ENCODE measurements at places on chromosomes 6 and 20. TPM values are rescaled to one million over a fixed set of nuclear protein-coding genes. Genes with fewer than 3 reads are reported as not detected.
A peak's percentile ranks its signal among the peaks of the same experiment; 100 is the strongest.

The SIRT5 gene
- total RNA-seq = 10.9 TPM

The C6orf52 gene
- total RNA-seq = 2.5 TPM

The F13A1 gene
- not detected for total RNA-seq

The SLC23A2 gene
- total RNA-seq = 16.5 TPM

The LHFPL5 gene
- total RNA-seq = not detected

The TFAP2D gene
- total RNA-seq = not detected

The LY86 gene
- total RNA-seq = 1.2 TPM

The SLC17A2 gene
- total RNA-seq = not detected

The ANKRD66 gene
- not detected for total RNA-seq

The POM121L2 gene
- total RNA-seq = not detected

GRCh38 chr20:38962928-38963401, 821 bp downstream of the DHX35 start:
- peaks cover 7% of the 10 kb centered on the region for H3K36me3 ChIP-seq
- H3K27me3 ChIP-seq = no peaks in the 10 kb centered on the region
- DNase-seq = no peak
- H3K27ac ChIP-seq = peak overlapping the region; percentile 90

GRCh38 chr20:137668-138490, 4.5 kb upstream of the DEFB126 start:
- peaks cover 31% of the 10 kb centered on the region for H3K27me3 ChIP-seq
- H3K36me3 ChIP-seq = no peaks in the 10 kb centered on the region
- H3K4me3 ChIP-seq = no peak overlapping the region

DNA sequence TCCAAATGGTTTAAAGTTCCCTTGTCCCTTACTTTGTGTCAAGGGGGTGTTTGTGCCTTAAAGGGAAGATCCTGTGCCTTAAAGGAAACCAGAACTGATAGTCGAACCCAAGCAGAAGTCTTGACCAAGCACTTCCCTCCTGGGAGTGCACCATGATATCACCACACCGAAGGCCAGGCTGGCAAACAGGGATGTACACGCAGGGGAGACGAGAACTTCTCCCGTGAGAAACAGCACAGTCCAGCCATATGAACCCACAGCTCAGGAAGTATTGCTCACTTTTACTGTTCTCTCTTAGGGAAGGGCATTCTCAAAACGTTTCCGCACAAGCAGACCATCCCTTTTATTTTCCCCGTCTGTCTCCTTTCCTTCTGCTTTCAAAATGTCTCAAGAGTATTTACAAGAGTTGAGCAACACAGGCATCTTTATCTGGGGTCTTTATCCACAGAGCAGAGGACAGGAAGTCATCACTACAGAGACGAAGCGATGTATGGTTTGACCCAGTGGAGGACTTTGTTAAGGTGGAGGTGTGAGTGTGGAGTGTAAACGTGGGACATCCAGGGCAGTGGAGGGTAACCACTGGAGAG, 12.8 kb upstream of the SERPINB1 start:
- H3K27me3 ChIP-seq = no peaks in the 10 kb centered on the region
- DNase-seq = no peak
- H3K36me3 ChIP-seq = peaks cover 3% of the 10 kb centered on the region
- peak overlapping the region; percentile 94 for H3K27ac ChIP-seq
- peaks cover 76% of the 10 kb centered on the region for H3K4me1 ChIP-seq

DNA sequence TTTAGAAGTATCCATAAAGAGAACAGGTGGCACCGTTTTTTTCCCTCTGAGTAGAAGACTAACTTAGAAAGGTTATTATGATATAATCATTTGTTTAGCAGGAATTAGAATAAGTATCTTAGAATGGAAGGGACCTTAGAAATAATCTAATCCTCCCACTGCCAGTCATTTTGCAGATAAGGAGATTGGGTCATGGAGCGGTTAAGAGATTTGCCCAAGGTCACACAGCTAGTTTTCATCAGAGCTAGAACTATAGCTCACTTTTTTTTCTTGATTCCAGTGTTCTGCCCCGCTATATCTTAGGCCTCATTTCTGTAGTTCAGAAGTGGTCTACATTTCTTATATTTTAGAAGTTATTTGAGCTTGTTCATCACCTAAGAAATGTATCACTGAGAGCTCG, 139.6 kb downstream of the PRL start:
- no peak overlapping the region for H3K4me3 ChIP-seq
- no peaks in the 10 kb centered on the region for H3K27me3 ChIP-seq
- H3K27ac ChIP-seq = no peak overlapping the region

DNA sequence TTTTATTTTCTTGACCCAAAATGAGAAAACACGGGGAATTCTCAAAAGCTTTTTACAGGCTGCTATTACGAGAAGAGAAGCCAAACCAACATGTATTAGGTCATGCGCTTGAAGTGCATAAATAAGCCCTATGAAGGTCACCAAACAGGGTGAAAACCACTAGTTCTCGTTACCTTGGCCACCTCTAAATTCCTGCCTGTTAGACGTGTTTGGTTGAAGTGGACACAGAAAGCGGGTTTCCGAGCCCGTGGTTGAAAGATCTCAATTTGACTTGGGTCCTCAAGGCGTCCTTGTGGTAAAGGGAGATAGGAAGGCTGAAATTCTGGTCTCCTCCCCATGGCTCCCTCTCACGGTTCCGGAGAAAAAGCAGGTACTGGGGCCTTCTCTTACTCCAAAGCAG, 6.2 kb downstream of the EYA2 start:
- H3K4me1 ChIP-seq = no peaks in the 10 kb centered on the region
- DNase-seq = no peak
- H3K4me3 ChIP-seq = no peak overlapping the region
- H3K36me3 ChIP-seq = no peaks in the 10 kb centered on the region
- H3K27ac ChIP-seq = no peak overlapping the region

- DNase-seq = no peak
- H3K27ac ChIP-seq = no peak overlapping the region
- H3K36me3 ChIP-seq = no peaks in the 10 kb centered on the region
- no peaks in the 10 kb centered on the region for H3K4me1 ChIP-seq
- H3K4me3 ChIP-seq = no peak overlapping the region
Observed at GRCh38 chr20:46939031-46939965, 44.7 kb downstream of the EYA2 start.

DNA sequence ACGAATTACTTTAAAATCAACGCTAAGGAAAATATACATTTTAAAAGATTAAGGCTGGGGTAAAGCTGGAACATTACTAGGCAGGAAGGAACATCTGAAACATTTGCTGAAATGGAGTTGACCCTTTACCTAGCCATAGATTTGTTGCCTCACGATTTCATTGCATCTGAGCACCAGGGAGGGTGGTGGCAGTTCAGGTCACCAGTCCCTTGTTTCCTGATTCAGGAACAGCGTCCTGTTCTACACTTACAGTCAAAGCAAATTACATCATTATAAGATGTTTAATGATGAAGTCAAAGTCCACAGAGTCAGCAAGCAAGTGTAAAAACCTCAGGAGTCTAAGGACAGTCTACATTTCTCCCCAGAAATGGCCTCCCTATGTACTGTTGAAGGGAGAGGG, 9.0 kb upstream of the MICA start:
- DNase-seq = no peak
- peaks cover 3% of the 10 kb centered on the region for H3K36me3 ChIP-seq
- H3K27ac ChIP-seq = no peak overlapping the region
- H3K4me3 ChIP-seq = no peak overlapping the region

DNA sequence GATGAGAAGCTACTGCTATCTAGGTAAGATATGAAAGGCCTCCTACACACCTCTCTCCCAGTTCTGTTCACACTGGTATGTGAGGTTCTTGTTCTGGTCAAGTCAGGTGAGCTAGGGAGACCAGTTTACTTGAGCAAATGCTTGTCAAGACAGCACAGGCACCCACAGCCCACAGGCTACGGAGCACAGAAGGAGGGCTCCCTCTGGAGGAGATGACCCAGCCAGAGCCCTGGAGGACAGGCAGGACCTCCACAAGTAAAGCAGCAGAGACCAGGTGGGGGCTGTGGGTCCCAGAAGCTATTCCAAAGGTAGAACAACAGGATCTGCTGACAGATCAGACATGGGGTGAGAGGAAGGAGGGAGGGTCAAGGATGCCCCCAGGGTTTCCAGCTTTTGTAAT, 13.2 kb downstream of the MMP24OS start:
- no peak overlapping the region for H3K4me3 ChIP-seq
- H3K36me3 ChIP-seq = no peaks in the 10 kb centered on the region
- H3K27me3 ChIP-seq = no peaks in the 10 kb centered on the region
- H3K4me1 ChIP-seq = no peaks in the 10 kb centered on the region
- DNase-seq = no peak

DNA sequence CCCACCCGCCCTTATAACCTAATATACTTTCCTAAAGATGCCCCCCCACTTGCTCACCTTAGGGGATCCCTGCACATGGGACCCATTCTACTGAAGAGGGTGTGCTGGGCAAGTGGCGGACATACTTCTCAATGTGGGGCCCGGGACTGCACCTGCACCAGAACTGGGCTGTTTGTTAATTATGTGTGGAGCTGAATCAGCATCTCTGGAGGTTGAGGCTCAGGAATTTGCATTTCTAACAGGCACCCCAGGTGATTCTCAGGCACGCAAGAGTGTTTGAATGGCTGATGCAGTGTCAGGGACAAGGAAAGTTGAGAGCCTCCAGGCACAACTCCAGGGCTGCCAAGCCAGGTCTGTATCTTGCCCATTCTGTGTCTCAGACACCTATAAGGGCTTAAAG, 8.9 kb upstream of the PTPRT start:
- H3K4me1 ChIP-seq = no peaks in the 10 kb centered on the region
- DNase-seq = no peak
- no peak overlapping the region for H3K4me3 ChIP-seq
- no peak overlapping the region for H3K27ac ChIP-seq
- no peaks in the 10 kb centered on the region for H3K36me3 ChIP-seq

- peaks cover 46% of the 10 kb centered on the region for H3K4me1 ChIP-seq
- H3K4me3 ChIP-seq = no peak overlapping the region
- no peaks in the 10 kb centered on the region for H3K27me3 ChIP-seq
- H3K27ac ChIP-seq = no peak overlapping the region
- DNase-seq = no peak
Observed at GRCh38 chr20:49692941-49693340, 20.7 kb downstream of the B4GALT5 start.

GRCh38 chr6:140256248-140256647, 881.8 kb upstream of the CITED2 start:
- peaks cover 5% of the 10 kb centered on the region for H3K27me3 ChIP-seq
- DNase-seq = no peak
- no peak overlapping the region for H3K27ac ChIP-seq
- H3K4me1 ChIP-seq = no peaks in the 10 kb centered on the region
- H3K4me3 ChIP-seq = no peak overlapping the region

DNA sequence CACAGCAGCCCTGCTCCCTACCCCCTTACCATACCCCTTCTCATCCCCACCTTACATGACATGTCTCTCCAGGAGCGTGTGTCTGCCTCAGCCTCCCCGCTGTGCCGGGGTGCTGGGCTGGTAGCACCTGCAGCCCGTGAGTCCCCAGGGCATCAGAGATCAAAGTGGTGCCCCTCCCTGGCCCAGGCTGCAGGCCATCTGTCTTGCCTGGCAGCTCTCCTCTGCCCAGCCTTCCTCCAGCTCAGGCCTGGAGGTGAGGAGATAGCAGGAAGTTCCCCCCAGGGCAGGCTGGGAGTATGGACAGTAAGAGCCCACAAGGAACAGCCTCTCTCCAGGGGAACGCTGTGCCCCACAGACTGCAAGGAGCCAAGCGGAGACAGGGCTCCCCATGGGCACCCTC, 35.3 kb downstream of the GRM4 start:
- DNase-seq = no peak
- peaks cover 30% of the 10 kb centered on the region for H3K27me3 ChIP-seq
- no peak overlapping the region for H3K4me3 ChIP-seq

DNA sequence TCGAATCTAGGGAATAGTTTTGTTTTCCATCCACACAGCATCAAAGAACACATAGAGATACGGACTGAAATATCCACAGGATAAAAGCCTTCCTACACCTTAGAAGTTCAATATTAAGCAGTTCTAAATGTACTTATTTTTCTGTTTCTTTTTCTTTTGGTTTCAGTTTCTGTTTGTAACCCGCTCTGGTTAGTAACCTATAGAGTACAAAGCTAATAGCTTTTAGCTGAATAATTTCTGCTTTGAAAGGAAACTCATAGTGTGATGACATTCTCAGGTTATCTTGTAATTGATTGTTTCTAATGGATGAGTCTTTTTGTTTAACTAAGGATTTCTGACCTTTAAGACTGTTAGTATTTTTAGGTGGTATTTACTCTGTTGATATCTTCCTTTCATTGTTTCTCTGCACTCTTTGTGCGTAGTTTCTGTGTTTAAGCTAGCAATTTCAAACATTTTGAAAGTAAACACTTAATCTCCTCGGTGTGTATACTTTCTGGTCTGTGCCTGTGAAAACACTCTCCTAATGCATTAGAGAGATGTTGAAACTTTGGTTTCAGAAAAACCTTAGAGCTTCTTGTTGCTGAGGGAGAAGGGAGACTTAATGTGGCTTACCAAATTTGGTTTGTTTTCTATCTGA, 385.5 kb downstream of the HDGFL1 start:
- peaks cover 20% of the 10 kb centered on the region for H3K4me1 ChIP-seq
- H3K27me3 ChIP-seq = no peaks in the 10 kb centered on the region
- DNase-seq = no peak
- H3K27ac ChIP-seq = peak overlapping the region; percentile 81
- H3K4me3 ChIP-seq = peak overlapping the region; percentile 66

- no peak for DNase-seq
- no peaks in the 10 kb centered on the region for H3K36me3 ChIP-seq
- H3K27ac ChIP-seq = no peak overlapping the region
- H3K27me3 ChIP-seq = no peaks in the 10 kb centered on the region
Observed at GRCh38 chr6:97026298-97026697, 101.8 kb downstream of the KLHL32 start.

DNA sequence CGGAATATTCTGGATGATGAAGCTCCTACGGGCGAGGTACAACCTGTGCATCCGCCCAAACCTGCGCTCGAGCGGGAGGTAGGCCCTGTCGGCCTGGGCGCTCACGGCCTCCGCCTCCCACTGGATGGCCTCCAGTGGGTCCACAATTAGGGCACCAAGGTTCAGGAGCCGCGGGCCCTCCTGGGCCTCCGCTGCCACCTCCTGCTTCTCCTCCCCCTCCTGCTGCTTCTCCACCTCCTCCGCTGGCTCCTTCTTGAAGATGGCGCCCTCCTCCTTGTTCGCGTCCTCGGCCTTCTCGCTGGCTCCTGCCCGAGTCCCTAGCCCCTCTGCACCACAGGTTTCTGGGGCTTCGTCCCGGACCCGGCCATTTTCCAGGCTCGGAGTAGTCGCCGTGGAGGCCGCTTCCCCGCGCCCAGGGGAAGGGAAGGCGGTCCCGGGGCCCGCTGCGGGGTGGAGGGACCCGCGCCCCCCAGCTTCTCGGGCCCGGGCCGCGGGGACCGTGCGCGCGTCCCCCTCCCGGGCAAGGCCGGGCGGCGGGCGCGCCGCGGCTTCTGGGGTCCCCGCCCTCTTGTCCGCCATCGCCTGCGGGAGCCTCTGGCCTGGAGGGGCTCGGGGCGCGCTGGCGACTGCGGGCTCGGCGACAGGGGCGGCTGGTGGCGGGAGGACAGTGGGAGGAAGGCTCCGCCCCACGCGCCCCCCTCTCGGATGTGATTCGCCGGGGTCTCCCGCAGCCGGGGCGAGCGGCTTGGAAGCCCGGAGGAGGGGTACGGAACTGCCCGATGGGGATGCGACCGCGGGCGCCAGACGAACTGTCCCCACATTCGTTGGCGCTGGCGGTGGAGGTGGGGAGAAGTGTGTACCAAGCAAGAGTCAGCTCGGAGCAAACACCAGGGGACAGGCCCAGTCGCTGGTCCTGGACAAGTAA, 17.6 kb downstream of the PLAGL2 start:
- H3K4me3 ChIP-seq = peak overlapping the region; percentile 71
- peak; percentile 47 for DNase-seq
- peak overlapping the region; percentile 70 for H3K27ac ChIP-seq
- peaks cover 25% of the 10 kb centered on the region for H3K4me1 ChIP-seq

GRCh38 chr6:34890533-34890925, 1.5 kb downstream of the ANKS1A start:
- H3K4me3 ChIP-seq = peak overlapping the region; percentile 100
- peaks cover 30% of the 10 kb centered on the region for H3K4me1 ChIP-seq
- DNase-seq = no peak
- no peak overlapping the region for H3K27ac ChIP-seq
- peaks cover under 1% of the 10 kb centered on the region for H3K36me3 ChIP-seq
- H3K27me3 ChIP-seq = no peaks in the 10 kb centered on the region

Measured in activated CD8-positive, alpha-beta memory T cell treated with anti-CD3 and anti-CD28 coated beads, Interleukin-2, amount 10 ng/mL, durations not matched to agents 7 days and 5 days (primary cell).